ENCODE measurements at places on chromosomes 12 and 14.

DNA sequence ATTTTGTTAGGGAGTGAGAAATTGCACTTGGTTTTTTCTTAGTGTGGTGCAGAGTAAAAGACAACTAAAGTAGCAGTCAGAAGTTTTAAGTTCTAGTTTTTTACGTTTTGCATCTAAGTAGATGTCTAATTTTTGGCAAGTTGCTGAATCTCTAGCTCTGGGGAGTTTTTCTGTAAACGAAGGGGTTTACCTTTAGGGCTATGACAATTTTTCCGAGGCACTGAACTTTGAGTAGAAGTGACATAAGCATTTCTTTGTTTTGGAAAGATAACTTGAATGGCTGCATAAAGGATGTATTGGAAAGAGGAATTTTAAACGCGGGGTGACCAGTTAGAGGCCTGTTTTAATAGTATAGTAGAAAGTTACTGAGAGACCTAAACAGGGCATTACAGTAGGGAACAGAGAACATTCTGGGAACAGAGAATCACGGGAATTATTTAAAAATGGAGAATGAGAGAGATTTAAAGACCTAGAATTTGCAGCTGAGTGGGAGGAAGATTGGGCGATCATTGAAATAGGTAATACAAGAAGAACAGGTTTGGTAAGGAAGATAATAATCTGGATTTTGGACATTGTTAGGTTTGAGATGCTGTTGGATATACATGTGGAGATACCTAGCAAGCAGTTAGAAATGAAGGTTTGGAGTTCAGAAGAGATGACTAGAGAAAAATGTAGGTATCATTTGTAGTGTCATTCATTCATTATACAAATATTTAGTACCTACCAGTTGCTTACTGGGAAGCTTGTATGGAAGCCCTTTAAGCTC lies 1.2 kb downstream of the ZNF410 start:
- no peak for DNase-seq

DNA sequence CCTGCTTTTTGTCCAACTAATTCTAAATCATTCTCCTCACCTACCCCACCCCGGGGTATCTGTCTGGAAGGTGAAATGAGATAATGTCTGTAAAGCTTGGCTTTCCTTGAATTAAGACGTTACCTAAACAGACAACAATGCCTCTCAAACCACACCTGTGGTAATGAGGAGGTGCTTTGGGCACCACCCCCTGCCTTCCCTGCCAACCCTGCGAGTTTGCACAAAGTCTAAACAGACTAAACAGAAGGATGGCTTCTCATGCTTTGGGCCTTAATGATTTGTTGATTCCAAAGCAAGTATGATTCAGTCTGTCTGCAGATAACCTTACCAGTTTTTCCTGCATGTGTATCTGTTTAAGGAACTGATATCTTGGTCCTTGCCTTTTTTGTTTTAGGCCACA lies 82.4 kb downstream of the ZFC3H1 start:
- no peak for DNase-seq

DNA sequence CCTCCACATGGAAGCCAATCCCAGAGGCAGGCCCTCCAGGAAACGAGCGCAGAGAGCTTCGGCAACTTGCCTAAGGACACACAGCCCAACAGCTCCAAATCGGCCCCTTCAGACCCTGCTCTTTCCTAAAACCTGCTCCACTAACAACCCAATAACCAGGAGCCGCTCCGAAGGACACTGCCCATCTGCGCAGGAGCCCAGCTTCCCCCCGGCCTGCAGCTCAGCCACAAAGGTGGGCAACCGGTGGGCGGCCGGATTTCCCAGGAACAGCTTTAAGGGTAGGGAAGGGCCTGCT lies 13.6 kb downstream of the RAB35 start:
- DNase-seq, result no peak

- DNase-seq, result no peak
These were observed 158.1 kb downstream of the AEBP2 start for GRCh38 chr12:19597167-19598026.

- DNase-seq, result no peak
These were observed 26.6 kb downstream of the NRDE2 start for GRCh38 chr14:90305176-90305601.

DNA sequence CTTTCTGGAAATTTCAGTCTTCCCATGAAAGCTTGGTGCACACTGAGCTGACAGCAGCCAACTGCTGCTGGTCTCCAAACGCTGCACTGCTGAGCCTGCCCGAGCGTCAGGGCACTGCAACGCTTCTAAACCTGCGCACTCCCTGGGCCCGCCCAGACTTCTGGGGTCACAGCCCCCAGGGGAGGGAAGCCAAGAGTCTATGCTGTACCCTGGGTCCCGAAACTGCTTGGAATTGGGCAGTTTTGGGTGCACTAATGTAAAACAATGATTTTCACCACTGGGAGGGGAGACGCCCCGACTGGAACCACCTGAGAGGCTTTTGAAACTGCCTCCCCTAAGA lies 32.0 kb downstream of the CCDC92 start:
- DNase-seq, result no peak

- no peak for DNase-seq
These were observed 40.1 kb downstream of the CACNA1C start for GRCh38 chr12:2092890-2093289.

DNA sequence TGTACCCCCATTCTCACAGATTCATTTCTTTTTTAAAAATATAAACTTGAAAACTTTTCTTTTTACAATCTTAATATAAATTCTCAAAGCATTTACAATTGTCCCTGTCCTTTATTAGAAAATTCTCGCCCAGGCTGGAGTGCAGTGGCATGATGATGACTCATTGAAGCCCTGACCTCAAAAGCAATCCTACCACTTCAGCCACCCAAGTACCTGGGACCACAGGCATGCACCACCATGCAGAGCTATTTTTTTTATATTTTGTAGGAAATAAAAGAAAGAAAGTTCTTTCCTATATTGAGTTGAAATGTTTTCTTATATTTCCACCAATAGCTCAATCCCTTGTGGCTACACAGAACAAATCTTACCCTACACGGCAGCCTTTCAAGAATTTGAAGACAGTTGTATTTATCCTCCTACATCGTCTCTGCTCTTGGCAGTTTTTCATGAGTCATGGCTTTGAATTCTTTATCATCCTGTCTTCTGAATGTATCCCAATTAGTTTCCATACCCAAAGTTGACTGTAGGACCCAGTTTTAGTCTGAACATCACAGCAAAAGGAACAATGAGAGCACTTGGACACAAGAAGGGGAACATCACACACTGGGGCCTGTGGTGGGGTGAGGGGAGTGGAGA lies 52.4 kb downstream of the SYT1 start:
- peak; percentile 17 for DNase-seq

GRCh38 chr12:1692895-1693610 lies 2.2 kb downstream of the ADIPOR2 start:
- DNase-seq, result no peak

- no peak for DNase-seq
These were observed 38.6 kb upstream of the APPL2 start for GRCh38 chr12:105274571-105274970.

DNA sequence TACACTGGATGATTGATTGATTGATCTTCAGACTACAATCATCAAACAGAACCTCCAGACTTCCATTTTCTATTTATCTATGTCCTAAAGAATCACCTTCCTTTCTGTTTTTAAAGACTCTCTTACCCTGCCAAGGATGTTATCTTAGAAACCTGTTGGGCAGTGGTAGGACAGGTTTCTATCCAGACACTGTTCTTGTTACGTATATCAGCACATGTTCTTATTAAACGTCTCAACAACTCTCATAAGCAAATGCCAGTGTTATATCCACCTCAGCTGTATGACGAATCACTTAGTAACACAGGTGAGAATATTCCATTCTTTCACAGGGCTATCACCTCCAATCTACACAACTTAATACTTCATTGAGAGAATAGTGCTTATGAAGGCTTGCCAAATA lies 40.2 kb upstream of the RPL10L start:
- no peak for DNase-seq

GRCh38 chr12:108046650-108047049 lies 82.4 kb upstream of the WSCD2 start:
- DNase-seq, result no peak

- DNase-seq, result no peak
These were observed 208.8 kb downstream of the EPS8 start for GRCh38 chr12:15580431-15580830.

DNA sequence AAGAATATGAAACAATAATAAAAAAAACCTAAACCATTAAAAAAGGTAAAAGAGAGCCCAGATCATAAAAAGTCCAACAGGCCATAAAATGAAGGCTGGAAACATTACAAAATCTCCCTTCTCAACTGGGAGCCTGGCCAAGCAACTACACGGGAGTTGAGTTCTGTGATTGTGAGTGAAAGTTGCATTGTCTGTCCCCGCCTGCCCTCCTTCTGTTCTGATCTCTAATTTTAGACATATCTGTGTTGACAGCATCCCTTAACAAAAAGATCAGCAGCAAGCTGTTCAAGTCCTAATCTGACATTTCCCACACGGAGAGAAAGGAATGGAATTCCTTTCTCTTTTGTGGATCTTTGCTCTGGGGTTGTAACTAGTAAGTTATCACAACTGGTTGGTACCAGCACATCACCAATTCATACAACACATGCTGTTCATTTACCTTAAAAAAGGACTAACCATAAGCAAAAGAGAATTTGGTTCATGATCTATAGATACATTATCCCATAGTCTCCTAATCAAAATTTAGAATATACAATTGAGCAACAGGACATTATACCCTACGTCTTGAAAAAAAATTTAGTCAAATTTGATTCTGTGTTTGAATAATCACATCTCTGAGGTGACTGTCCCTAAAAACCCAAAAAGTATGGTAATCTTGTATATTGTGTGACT lies 205.1 kb upstream of the GZMB start:
- DNase-seq, result no peak

GRCh38 chr12:32811686-32812392 lies 56.1 kb upstream of the YARS2 start:
- no peak for DNase-seq

- DNase-seq, result no peak
These were observed 42.6 kb downstream of the LIMA1 start for GRCh38 chr12:50240792-50241114.

DNA sequence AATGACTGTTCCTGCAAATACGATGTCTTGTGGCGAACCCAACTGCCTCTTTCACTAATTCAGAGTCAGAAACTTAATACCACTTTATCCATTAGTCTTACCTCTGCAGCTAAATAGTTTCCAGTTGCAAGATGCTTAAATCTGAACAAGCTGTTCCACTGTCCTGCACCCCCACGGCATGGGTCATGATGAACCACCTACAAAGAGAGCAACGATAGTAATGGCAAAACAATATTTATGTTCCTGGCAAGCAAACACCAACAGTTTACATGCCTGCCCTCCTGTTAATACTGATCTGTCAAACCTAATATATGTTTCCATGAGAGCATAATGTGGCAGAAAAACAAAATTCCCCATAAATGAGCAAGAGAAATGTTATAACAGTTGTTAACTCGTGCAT lies 121.9 kb downstream of the ITPR2 start:
- DNase-seq, result no peak

DNA sequence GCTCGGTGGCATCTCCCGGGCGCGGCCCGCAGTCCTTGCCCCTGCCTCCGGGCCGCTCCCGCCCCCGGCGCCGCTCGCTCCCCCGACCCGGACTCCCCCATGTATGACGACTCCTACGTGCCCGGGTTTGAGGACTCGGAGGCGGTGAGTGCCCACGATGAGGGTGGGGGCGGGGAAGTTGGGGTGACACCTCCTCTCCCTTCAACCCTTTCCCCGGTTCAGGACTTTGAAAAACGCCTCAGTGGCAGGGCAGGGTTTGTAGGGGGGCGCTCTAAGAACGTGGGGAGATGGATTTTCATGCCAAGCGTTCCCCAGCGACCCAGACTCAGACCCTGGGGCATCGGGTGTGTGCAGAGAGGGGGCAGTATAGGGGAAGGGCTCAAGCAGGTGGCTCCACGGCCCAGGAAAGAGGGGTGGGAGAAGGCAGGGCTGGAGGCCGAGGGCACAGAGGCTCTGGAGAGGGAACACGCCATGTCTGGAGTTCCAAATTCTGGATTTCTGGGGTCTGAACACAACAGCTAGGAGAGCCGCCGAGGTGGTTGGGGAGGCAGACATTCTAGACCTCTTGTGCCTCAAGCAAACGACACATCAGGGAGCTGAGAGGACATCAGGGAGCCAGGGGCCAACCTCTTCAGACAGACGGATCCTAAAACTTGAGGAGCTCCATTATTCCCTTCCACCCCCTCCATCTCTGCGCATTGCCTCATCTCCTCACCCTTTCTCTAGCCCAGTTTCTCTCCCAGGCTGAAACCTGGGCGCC lies 715 bp downstream of the CACNB3 start:
- peak; percentile 63 for DNase-seq

DNA sequence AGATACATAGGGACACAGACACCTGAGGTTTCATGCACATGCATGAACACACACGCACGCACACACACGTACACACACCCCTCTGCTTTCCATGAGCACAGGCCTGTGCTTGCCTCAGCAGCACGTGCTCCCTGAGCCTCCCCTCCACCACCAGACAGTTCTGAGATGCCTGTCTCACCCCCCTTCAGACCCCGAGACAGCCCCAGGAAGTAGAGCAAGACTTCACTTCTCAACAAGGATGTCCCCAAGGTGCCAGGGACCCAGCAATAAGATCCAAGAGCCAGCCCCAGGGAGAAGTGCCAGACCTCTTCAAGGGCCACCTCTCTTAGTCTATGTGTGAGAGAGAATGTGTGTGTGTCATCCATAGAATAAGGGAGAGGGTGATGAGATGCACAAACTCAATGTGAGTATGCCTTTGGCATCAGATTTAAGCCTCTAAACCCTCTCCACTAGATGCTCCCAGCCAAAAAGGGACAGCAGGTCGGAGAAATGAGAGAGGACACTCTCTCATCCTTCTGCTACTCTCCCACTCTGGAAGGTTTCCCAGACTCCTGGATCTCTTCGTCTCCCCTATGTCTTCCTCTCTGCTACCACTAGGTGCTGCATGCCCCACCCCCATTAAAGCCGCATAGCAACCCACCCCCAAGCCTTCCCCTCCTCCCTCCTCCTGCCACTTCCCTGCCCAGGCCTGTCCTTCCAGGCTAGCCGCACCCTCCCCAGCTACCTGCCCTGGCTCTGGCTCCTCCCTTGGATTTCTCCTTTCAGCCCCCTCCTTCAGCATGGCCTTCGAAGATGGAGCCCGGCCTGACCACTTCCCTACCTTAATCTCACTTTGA lies 7.7 kb downstream of the RARG start:
- DNase-seq, result no peak

DNA sequence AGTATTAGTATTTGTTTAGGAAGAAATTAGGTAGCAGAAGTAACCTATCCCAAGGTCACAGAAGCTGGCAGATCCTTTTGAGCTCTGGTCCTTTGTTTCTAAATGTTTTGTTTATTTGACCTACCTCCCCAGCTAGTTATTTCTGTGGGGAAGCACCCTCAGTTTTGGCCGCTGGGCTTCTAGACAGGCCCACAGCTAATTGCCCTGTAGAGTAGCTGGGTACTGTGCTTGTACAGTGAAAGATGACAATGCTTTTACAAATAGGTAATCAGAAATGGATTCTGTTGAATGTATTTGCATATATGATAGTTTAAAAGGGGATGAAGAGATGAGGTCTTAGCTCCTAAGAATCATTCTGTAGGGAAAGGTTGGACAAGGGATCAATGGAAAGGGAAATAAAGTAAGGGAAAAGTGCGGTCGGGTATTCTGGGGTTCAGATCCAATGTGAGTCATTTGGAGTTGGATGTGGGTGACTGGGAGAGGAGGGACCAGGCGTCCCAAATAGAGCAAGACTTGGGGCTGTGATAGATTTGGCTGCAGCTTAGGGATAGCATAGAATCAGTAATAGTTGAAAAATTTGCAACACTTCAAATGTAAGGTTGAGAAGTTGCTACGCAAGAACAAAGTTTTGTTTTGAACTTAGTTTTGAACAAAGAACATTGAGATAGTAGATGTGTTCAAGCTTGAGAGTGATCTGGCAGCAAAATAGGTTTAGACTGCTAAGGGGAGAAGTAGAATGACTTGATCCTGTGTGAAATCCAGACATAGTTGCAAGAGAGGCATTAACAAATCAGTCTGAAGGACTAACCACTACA lies 3.6 kb downstream of the NUDT4 start:
- DNase-seq, result no peak
